ENCODE measurements at places on chromosomes 2 and 18.

GRCh38 chr2:189076120-189076519 is 101.9 kb downstream of the COL3A1 start:
- DNase-seq: no peak

GRCh38 chr2:100960688-100961087 is 41.4 kb upstream of the RPL31 start:
- DNase-seq: no peak

GRCh38 chr18:2223449-2223848 is 347.9 kb downstream of the METTL4 start:
- DNase-seq: no peak

GRCh38 chr2:31319406-31320175 is 85.6 kb downstream of the EHD3 start:
- DNase-seq: no peak

DNA sequence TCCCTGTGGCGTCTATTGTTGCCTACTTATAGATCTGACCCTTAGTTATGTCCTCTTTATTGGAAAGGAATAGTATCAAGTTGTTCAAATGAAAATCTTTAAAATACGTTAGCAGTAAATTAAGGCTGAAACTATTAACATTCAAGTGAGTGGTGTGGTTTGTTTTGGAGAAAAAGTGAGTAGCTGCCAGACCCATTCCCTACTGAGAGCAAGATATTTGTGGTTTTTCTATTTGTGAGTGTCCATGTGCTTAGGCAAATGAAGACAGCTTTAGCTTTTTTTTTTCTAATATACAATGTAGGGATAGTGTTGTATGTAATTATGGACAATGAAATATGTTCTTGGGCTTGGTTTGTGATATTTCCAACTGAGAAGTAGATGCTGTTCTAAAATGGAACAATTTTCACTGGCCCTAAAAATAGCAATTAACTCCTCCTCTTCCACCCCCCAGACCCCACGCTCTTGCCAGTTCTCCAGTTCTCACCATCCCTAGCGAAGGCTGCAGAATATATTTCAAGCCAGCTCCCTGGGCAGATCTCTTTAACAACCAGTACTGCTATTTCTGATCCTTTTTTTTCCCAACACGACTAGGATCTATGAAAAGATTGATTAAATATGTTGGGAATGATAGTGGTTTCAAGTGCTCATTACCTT is 83.1 kb downstream of the CCDC85A start:
- no peak for DNase-seq

- no peak for DNase-seq
Measured at GRCh38 chr18:25544546-25545287, 192.8 kb upstream of the ZNF521 start.

- no peak for DNase-seq
Measured at GRCh38 chr2:17322461-17322860, 195.8 kb downstream of the RAD51AP2 start.

DNA sequence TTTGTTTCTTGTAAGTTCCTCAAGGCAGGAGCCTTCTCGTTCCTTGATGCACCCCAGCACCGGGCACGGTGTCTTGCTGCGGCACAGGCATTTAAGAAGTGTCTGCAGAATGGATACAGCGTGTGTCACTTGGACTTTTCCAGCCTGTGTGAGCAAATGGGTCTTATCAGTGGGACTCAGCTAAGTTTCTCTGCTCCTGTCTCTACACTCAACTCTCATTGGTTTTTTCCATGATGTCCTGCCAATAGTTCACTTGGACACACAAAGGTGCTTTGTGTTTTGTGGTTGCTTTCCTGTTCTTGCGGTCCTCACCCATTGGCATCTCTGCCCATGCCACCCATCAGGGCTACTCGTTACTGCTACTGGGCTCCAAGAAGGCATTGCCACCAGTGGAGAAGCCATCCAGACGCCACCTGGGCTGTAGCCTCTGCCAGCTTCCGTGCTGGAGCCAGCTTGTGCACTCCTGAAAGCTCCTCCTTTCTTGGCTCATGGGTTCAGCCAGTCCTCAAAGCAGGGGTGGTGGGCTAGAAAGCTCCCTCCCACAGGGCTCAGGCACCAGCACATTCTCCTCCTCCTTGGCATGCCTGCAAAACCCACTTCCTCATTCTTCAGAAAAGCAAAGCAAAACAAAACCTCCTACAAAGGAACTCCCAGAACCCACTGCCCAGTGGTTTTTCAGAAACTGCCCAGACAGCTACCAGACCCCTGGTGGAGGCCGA is 41.4 kb downstream of the IL1R2 start:
- no peak for DNase-seq

GRCh38 chr2:102010902-102011301 is 19.1 kb downstream of the IL1R2 start:
- DNase-seq: no peak

GRCh38 chr2:170145191-170145590 is 32.8 kb upstream of the MYO3B start:
- DNase-seq: no peak

DNA sequence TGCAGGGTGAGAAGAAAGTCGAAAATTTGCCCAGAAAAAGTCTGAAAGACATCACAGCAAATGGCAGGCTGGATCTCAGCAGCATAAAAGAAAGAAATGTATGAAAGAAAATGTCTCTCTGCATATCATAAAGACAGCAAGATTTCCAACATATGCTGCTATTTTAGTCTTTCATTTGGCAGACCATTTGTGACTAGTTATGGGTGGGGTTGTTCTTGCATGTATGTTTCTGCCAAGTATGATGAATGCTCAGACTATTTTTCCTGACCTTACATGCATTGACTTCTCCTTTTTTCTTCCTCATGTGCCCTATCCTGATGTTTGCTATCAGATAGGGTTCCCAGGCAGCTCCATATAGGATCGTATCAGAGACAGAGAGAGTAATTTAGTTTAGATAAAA is 58.5 kb upstream of the PARD3B start:
- no peak for DNase-seq

DNA sequence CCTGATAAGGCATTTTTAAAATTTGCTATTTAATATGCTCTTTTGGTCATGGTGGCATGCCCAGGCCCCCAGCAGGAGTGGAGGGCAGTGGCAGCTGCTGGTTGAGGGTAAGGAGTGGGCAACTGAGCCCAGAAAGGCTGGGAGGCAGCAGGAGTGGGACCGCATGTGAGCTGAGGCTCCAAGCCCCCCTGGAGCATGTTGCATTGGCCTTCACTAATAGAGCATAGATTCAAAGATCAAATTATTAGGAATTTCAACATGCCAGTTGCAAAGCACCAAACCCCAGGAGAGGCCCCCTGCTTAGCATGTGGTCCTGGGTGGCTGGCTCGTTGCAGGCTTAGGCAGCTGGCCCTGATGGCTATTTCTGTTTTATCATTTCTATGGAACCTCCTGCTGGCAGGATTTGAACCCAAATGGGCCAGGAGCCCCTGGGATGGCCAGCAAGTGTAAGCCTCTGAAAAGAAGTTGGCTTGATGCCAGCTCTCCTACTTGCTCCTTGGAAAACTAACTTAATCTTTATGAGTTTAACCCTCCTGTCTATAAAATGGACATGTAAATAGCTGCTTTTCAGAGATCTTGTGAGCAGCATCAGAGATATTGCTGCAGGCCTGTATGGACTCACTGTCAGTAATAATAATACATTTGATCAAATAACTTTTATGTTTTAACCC is 42.1 kb upstream of the TMEM131 start:
- DNase-seq: no peak

Data from thoracic aorta (tissue), 2 donors.